ENCODE measurements at places on chromosomes 12 and 14.

DNA sequence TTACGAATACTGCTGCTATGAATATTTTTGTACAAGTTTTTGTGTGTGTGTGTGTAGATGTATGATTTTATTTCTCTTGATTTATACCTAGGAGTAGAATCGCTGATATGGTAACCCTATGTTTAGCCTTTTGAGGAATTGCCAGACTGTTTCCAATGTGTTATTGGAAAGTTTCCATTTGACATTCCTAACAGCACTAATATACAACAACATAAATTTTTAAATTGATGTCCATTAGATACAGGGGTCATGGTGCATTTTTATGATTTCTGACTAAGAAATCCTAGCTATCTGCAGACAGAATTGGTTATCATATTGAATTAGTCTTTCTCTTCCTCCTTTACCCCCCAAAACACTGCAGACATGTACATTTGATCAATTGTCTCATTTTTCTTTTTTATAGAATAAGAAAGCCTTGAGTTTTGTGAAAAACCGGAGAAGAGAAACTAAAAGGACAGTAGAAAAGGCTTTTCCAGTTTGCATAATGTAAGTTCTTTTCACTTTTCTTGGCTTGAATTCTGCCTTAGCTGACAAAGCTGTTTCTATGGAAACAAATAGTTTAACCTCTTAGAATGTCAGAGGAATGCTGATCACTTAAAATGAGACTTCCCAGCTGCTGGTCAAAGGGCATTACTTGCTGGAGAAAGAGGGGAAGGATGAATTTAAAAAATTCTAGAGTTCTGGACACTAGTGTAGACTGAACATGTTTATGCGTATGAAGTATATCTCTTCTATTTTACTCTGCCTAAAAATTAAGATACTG, 28.2 kb downstream of the PALS1 start:
- peak; percentile 31 for DNase-seq

DNA sequence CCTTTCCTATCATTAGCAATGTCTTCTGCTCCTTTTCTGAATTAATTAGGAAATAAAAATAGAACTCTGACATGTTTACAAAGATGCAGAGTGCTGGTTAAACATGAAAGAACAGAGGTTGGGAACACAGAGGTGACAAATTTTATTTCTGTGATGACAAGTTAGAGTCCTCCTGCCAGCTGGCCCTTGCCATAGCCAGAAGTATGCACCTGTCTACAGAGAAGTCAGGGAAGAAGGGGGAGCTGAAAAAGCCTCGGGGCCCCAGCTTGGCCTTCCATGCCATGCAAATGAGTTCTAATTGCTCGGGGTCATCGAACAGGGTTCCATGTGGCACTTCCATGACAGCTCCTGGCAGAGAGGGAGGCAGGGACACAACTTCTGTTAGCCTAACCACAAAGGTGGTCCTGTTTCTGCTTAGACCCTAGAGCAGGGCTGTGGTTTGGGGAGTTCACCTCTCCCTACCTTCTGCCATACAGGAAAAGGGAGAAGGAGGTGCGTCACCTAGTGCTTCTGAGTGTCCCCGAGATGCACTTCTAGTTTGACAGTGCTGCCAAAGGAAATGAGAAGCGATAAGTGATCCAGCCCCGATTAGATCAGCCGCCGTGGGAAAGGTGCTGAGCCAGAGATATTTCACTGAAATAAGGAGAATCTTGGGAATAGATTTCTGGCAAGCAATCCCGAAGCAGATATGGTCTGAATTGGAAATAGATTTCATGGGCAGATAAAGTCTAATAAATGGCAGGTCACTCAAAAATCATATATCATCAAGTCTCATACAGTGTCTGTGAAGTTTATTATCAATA, 155.8 kb upstream of the FOXN3 start:
- no peak for DNase-seq

- no peak for DNase-seq
Measured at GRCh38 chr14:64828071-64828470, 51.6 kb downstream of the SPTB start.

DNA sequence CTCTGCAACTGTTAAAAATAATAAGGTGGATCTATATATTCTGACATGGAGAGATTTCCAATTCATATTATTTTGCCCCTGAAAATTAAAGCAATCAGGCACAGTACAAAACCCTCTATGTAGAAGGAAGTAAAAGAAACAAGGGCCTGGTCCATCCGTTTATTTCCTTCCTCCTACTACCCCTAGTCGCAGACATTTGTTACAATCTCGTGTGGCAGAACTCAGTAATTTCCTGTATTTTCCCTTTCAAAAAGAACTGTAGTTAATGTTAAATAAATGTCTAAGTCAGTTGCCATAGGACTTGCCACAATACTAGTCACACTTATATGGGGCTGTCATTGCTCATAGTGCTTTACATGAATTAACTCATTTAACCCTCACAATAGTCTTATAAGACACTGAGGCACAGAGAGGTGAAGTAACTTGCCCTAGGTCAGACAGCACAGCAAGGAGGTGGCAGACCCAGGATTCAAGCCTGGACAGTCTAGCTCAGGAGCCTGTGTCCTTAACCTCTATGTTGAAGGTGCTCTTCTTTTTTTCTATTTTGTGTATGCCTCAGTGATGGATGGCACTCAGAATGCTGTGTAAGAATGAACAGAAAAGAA, 24.2 kb downstream of the NINJ2 start:
- no peak for DNase-seq

DNA sequence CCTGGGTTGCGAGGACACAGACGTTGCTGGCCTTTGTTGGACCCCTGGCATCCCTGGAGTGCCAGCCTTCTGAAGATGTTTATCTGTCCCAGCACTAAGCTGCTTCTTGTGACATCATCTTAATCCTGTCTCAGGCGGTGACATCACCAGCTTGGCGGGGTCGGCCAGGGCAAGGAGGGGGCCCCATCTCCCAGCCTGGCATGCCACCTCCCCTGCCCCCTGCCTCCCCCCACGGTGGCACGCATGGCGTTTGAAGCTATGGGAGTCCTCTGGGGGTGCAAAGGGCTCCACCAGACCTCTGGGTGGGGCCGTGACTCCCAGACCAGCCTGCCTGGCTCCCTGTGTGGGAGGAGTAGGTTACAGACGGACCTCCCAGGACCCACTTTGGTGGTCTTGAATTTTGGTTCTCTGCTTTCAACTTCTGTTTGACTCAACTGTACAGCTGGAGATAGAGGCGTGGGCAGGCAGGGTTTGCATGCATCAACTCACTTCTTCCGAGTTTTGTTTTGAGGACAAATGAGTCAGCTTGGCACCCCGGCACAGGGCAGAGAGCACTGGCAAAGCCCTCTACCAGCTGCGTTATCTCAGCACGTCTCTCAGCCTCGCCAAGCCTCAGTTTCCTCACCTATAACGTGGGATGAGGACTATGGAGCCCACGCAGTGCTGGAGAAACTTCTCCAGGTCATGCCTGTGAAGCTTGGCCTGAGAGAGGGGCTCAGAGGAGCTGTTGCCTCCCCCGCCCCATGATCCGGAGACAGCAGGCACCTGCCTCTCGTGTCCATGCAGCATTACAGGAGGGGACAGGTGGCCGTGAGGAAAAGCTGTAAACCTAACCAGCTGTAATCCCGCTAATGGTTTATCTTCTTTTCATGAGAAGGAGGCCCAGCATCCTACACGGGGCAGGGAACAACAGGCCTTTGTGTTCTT, 38.8 kb upstream of the EML1 start:
- DNase-seq: no peak
